ENCODE measurements at places on chromosomes 5 and 9.

- no peak for DNase-seq
Observed at GRCh38 chr9:121841771-121842611, 190.6 kb downstream of the DAB2IP start.

DNA sequence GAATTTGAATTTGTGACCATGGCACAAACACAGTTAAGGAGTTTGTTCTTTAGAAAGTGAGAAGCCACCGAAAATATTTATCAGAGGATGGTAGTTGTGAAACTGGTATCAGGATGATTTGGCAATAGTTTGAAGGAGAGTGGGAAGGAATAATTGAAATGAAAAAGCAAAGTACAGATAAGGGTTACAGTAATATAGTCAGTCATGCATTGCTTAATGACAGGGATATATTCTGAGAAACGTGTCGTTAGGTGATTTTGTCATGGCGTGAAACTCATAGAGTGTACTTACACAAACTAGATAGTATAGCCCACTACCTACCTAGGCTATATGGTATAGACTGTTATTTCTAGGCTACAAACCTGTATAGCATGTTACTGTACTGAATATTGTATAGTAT, 84.2 kb downstream of the GPBP1 start:
- DNase-seq, result no peak

GRCh38 chr5:12488161-12488560, 583.9 kb upstream of the CTNND2 start:
- DNase-seq, result no peak

- no peak for DNase-seq
Observed at GRCh38 chr5:166992874-166993722, 1298.3 kb upstream of the WWC1 start.

DNA sequence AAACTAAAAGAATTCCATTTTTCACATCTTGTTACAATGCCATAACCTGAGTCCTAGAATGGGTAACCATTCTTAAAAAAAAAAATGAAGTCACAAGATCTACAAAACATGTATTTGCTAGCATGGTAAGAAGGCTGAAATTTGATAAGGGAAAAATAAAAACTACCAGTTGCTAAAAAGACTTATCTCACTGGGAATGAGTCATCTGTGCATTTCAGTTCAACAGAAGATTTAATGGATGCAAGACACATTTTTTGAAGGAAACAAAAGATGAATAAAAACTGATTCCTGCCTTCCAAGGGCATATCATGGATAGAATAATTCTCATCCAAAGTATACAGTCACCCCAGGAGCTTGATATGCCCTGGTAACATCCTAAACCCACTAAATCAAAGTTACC, 47.2 kb downstream of the SGTB start:
- no peak for DNase-seq

GRCh38 chr9:71680189-71680980, 87.9 kb downstream of the CEMIP2 start:
- no peak for DNase-seq

DNA sequence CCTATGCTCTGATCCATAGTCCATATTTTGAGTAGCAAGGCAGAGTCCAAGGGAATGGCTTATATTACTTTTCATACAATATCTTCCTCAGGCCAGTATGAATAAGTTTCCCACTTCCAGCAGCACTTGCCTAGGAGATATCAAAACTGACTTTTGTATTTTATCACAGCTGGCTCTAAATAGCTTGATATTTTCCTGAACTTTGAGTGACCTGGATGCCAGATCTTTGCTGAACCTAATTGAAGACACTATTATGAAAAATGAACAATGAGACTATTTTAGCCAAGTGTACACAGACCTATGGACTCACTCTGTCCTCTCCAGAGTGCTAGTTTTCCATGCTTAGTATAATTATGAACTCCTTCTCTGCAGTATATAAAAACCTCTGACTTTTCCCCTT, 475.6 kb upstream of the PTGER4 start:
- no peak for DNase-seq

GRCh38 chr5:142316681-142317080, 8.1 kb downstream of the SPRY4 start:
- DNase-seq, result no peak
